ENCODE measurements at places on chromosomes 16 and 17.

DNA sequence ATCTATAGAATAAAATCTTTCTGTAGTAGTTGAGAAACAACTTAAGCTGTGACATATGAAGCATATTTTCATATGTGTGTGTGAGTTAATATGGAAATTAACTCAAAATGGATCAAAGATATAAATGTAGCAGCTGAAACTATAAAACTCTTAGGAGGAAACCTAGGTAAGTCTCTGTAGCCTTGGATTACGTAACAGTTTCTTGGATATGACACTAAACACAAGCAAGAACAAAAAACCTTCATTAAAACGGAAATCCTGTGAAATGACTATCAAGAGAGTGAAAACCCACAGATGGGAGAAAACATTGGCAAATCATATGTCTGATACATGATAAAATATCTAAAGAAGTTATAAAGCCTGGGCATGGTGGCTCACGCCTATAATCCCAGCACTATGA lies 104.4 kb downstream of the VPS53 start:
- no peak for DNase-seq

DNA sequence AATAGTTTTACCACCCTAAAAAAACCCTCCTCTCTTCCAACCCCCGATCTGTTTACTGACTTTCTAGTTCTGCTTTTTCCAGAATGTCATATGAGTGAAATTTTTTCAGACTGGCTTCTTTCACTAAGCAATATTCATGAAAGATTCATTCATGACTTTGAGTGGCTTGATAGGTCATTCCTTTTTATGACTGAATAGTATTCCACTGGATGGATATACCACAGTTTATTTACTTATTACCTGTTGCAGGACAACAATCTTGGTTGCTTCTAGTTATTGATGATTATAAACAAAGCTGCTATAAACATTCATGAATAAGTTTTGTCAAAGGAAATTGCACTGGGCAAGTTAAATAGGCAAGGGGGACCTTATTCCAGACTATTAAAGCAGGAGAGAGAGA lies 264.2 kb downstream of the UTP18 start:
- DNase-seq = no peak

- DNase-seq = no peak
Measured at GRCh38 chr17:21508211-21508610, 132.1 kb downstream of the KCNJ12 start.

DNA sequence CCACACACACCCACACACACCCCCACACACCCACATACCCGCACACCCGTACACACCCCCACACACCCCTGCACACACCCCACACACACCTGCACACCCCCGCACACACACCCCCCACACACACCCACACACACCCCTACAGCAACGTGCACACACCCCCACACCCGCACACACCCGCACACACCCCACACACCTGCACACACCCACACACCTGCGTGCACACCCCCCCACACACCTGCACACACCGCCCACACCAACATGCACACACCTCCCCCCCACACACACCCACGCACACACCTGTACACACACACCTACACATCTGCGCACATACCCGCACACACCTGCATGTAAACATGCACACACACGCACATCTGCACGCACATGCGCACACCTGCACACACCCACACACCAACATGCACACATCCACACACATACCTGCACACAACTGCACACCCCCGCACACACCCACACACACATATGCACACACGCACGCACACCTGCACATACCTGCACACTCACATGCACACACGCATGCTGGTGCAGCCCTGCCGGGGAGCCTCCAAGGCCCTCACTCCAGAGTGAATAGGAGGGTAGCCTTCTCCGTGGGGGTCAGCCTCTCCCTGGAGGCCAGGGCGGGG lies 7.5 kb downstream of the ASPSCR1 start:
- no peak for DNase-seq

DNA sequence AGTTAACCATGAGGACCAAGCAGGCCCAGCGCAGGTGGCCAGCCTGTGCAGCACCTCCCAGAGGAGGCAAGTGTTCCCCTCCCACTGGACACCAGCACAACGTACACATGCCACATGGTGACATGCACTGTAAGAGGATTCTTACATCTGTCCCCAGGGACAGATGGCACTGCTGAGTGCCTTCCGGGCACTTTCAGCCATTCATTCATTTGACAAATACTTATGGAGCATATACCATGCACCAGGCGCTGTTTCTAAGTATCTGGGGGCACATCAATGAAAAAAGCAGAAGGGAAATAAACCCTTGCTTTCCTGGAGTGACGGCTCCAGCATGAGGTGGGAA lies 79.6 kb downstream of the GAS7 start:
- DNase-seq = no peak
